Activated CD4-positive, alpha-beta T cell treated with anti-CD3 and anti-CD28 coated beads, Interleukin-2, Interleukin-4, amounts not matched to agents 100 ng/mL and 50 ng/mL, durations not matched to agents 16 hours and 8 hours (primary cell): ENCODE measurements at places on chromosomes 1 and 21.

GRCh38 chr1:27153549-27153886 is 1.4 kb downstream of the SLC9A1 start:
- DNase-seq: no peak

DNA sequence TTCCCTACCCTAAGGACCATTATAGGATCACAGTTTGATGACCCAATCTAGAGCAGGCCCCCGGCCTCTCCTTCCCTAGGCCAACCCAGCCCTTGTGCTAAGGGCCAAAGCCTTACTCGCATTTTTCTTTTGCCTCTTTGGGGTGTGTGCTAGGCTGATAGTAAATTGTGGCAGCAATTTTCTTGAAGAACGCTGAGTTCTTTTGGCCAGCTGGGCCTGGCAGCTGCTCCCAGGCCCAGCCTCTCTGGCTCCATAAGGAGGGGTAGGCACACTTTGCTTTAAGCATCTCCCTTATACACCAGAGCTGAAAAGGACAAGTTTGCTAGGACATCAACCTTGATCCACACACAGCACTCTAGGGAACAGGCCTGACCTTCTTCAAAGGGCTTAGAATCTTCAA is 4.2 kb downstream of the OLFML2B start:
- DNase-seq: no peak

DNA sequence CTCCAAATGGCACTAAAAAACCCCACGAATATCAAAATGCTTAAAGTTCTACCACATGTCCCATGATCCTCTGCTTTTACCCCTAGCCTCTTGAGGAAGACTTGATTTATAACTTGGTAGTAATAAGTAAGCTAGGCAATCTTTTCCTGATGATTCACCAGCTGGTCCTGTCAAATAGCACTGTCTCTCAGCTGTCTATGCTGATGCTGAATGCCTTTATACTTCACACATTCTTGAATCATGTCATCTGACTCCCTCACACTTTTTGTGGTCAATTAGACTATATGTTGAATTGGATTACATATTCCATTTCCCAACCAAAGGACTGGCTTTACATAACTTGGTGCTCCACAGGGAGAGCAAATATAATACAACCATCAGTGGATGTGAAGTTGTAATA is 16.6 kb downstream of the C21orf91 start:
- no peak for DNase-seq

- no peak for DNase-seq
Measured at GRCh38 chr1:97680470-97680869, 240.4 kb downstream of the DPYD start.

DNA sequence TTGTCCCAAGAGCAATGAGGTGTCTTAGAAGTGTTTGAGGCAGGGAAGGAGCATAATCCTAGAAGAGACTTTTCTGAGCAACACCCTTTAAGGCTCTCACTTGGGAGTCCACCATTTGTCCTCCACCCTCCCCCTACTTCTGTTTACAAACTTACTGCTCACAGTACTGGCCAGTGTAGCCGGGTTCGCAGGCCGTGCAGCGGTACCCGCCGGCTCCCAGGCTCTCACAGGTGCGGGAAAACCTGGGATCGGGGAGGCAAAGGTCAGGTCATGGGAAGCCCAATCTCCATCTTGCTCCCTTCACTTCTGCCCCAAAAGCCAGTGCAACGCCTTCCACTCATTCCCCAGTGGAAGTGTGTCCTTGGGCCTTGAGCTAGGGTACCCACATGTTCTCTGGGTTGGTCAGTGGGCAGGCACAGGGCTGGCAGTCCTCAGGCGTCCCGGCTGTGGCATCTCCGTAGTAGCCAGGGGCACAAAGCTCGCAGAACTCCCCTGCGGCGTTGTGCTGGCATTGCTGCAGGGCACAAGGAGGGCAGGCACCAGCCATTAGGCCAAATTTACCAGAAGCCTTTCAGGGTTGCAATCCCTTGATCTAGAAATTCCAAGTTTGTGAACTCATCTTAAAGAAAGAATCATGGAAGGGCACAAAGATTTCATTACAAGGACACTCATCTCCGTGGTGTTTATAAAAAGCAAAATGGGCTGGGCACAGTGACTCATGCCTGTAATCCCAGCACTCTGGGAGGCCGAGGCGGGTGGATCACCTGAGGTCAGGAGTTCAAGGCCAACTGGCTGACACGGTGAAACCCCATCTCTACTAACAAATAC is 49.8 kb downstream of the LDLRAD2 start:
- no peak for DNase-seq

GRCh38 chr1:97820470-97821188 is 100.2 kb downstream of the DPYD start:
- DNase-seq: peak; percentile 25

GRCh38 chr1:86822459-86822858 is 91.5 kb downstream of the SELENOF start:
- DNase-seq: no peak

- no peak for DNase-seq
Measured at GRCh38 chr1:56413671-56414199, 165.6 kb downstream of the PLPP3 start.

DNA sequence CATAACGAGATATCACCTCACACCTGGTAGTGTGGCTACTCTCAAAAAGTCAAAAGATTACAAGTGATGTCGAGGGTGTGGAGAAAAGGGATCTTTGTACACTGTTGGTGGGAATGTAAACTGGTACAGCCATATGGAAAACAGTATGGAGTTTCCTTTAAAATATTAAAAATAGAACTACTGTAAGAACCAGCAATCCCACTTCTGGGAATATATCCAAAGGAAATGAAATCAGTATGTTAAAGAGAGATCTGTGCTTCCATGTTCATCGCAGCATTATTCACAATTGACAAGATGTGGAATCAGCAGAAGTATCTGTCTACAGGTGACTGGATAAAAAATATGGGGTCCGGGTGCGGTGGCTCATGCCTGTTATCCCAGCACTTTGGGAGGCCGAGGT is 7.6 kb upstream of the PIK3C2B start:
- DNase-seq: no peak

DNA sequence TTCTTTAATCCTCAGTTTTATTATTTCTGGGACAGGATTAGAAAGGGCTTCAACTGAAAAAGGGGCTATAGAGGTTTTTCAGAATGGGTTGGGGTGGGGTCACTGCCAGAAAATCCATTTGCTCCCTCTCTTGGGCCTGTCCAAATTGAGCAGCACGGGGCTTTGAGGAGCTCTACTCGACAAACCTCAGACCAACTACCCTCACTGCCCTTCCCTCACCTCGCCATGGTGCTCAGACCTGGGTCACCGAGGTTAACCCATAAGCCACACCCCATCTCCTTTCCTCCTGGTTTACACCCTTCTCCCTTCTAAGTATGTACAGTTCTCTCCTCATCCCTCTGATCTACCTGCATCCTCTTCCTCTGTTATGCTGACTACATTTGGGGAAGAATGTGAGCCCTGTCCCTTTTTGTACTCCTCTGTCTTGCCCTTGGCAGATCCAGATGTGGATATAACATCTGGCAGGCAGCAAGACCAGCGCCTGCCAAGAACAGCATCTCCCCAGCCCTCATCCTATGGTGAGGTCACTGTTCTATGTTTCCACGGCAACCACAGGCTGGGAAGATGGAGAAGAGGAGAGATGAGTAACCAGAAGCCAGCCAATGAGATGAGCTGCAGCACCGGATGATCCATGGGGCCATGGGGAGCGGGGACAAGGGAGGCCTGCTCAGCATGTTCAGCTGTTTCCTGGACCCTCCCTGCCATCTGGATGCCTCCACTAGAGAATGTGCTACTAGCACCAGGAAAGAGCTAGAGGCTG is 3.7 kb upstream of the FABP3 start:
- no peak for DNase-seq

DNA sequence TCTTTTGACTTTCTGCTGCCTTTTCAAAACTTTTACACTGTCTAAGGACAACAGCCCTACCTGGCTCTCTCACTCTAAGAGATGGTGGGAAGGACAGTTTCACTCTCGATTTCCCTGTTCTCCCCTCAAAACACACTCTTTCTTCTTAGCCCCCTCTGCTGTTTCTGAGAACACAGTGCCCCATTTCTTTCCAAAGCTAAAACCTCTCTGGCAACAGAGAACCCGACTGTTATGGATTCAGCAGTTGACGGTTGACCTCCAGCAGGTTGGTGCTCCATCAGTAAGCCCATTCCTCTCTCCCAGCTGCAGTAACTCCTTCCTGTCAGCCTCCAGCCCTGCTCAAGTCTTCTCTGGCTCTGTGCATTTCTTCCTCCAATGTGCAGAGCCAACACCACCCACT is 88.2 kb upstream of the ABCD3 start:
- DNase-seq: no peak

GRCh38 chr1:20699558-20699957 is 18.2 kb downstream of the KIF17 start:
- no peak for DNase-seq

GRCh38 chr1:243434594-243434993 is 178.8 kb downstream of the SDCCAG8 start:
- DNase-seq: no peak

GRCh38 chr1:47617381-47618221 is 179.8 kb downstream of the FOXD2 start:
- DNase-seq: peak; percentile 54

DNA sequence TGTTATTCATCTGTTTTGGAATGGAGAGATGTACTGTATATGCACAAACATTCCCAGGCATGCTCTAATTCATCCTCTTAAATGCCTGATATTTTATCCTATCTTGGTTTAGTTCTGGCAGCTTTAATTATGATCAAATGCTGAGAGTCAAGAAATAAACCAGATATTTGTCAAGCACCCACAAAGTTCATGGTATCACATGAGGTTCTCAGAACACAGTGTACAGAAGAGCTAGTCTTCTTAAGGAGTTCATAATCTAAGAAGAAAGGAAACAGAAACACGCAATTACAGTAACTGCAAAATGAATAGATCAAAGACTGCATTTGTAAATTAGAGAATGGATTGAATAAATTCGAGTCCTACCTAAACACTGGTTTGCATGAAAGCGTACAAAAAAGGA is 58.3 kb upstream of the KCNH1 start:
- peak; percentile 38 for DNase-seq

DNA sequence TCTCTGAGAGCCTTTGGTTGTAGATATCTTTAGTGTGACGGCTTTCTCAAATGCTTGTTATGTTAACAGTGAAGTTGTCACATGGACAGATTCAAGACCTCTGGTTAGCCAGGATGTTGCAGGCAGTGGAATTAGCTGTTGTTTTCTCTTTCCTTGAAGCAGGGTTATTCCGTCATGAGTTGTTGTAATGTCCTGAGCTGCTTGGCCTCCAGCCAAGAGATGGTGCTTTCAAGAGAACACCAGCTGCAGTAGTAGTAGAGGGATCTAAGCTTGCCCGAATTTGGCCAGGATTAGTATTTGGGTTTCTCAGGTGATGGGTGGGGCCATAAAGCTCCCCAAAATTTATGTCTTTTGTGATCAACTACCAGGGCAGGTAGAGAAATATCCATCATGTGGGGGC is 13.4 kb downstream of the KCNE1 start:
- DNase-seq: no peak

- no peak for DNase-seq
Measured at GRCh38 chr1:80211691-80212380, 1205.3 kb upstream of the ADGRL4 start.

- no peak for DNase-seq
Measured at GRCh38 chr1:166956057-166956850, 19.1 kb downstream of the ILDR2 start.

- no peak for DNase-seq
Measured at GRCh38 chr1:241424480-241424971, 67.5 kb upstream of the RGS7 start.

GRCh38 chr1:193366764-193367507 is 180.5 kb upstream of the B3GALT2 start:
- no peak for DNase-seq

DNA sequence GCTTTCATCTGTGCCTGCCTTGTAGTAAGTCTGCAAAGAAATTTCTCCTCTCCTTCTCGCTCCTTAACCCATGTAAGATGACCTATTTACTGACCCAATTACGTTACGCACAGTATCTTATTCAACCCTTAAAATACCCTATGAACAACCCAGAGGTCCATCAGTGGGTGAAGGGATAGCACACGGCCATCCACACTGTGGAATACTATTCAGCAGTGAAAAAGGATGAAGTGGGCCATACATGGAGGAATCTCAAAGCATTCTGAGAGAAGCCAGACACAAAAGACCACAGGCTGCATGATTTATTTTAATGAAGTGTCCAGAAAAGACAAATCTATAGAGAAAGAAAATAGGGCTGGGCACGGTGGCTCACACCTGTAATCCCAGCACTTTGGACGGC is 23.8 kb upstream of the RSPO1 start:
- no peak for DNase-seq

DNA sequence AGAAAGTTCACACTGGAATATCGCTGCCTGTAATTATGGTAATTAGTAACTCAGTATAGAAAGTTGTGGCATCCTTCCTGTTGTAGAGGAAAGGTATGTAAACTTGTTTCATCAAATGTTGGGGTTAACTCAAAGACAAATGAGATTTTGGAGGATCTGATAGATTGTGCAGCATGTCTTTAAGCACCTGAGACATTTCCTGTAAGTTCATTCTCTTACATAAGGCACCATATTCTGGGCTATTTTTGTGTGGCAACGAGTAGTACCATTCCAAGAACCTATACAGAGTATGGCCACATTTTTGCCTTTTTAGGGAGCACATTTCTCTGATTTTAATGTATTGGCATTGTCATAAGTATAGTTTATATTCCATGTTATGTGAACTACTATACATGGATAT is 88.8 kb downstream of the CDC14A start:
- DNase-seq: no peak

GRCh38 chr1:58848818-58849411 is 65.1 kb upstream of the JUN start:
- DNase-seq: no peak

GRCh38 chr1:99749504-99750347 is 16.7 kb downstream of the FRRS1 start:
- peak; percentile 17 for DNase-seq

GRCh38 chr1:233738850-233739249 is 124.9 kb downstream of the KCNK1 start:
- no peak for DNase-seq
